Thyroid gland (tissue), 4 donors: ENCODE measurements at places on chromosomes 2 and 18. TPM values are rescaled to one million over a fixed set of nuclear protein-coding genes. Genes with fewer than 3 reads are reported as not detected.

GRCh38 chr2:149145314-149146295, 107.1 kb downstream of the LYPD6B start:
- no peak overlapping the region for H3K27ac ChIP-seq
- no peak for DNase-seq
- H3K27me3 ChIP-seq = no peaks in the 10 kb centered on the region
- H3K4me1 ChIP-seq = no peaks in the 10 kb centered on the region
- H3K4me3 ChIP-seq = no peak overlapping the region

- no peak overlapping the region for H3K4me3 ChIP-seq
- no peak for DNase-seq
- no peaks in the 10 kb centered on the region for H3K27me3 ChIP-seq
- peaks cover 18% of the 10 kb centered on the region for H3K4me1 ChIP-seq
- no peak overlapping the region for H3K27ac ChIP-seq
Observed at GRCh38 chr2:171316220-171316619, 117.6 kb downstream of the METTL8 start.

The RAPGEF4 gene
- total RNA-seq = 8.0 TPM

The DSG4 gene
- total RNA-seq = not detected

DNA sequence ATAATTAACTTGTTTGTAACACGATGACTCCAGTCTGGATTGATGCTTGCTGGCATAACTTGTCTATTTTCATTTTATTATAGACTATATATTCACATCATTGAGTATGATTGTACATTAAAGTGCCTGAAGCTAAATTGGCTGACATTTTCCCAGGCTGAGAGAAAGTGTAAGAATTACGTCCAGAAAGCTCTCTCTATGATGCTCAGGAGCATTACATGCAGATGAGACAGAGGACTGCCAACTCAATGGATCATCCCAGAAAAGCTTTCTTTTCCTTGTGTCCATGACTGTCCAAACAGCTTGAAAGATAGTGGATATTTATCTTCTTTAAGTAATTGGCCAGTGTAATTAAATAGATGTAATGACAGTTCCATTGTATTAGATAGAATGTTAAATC, 1372.2 kb upstream of the TMEFF2 start:
- H3K27ac ChIP-seq = no peak overlapping the region
- no peaks in the 10 kb centered on the region for H3K27me3 ChIP-seq
- no peak overlapping the region for H3K4me3 ChIP-seq
- H3K4me1 ChIP-seq = no peaks in the 10 kb centered on the region
- H3K36me3 ChIP-seq = no peaks in the 10 kb centered on the region
